ENCODE measurements at places on chromosomes 7 and 10.

DNA sequence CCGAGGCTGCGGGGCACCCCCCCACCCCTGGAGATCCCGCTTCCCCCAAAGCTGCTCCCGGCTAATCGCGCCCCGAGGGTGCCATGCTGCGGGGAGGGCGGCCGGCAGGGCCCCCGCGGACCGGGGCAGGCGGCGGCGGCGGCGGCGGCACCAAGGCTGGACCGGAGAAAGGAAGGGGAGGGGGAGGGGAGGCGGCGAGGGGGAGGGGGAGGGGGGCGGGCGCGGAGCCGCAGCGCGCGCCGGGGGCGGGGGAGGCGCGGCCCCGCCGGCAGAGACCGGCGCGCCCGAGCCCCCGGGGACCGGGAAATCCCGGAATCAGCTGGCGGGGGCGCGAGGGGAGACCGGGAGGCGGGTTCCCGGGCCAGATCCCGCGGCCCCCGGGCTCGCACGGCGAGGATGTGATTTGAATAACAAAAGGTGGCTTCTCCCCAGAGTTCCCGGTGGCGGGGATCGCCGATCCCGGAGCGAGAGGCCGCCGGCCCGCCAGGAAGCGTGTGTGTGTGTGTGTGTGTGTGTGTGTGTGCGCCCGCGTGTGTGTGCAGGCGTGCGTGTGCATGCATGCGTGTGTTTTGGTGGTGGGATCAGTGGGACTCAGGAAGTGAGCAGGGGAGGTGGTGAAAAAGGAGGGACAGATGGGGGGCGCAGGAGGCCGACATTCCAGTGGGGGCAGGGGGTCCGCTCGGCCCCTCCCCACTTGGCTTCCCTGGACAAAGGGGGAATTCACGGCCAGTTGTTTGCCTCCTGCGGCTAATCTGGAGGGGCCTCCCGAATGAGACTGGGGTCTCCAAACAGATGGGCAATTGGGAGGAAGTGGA, 99.5 kb downstream of the HIP1 start:
- no peaks in the 10 kb centered on the region for H3K27me3 ChIP-seq
- H3K4me3 ChIP-seq: peak overlapping the region; percentile 98
- peak overlapping the region; percentile 100 for H3K27ac ChIP-seq

GRCh38 chr10:2117641-2118040, 380.3 kb upstream of the ADARB2 start:
- DNase-seq: no peak
- no peaks in the 10 kb centered on the region for H3K4me1 ChIP-seq
- H3K4me3 ChIP-seq: no peak overlapping the region
- no peak overlapping the region for H3K27ac ChIP-seq

GRCh38 chr10:125064681-125065492, 95.5 kb downstream of the CTBP2 start:
- peak overlapping the region; percentile 82 for H3K27ac ChIP-seq
- peaks cover 76% of the 10 kb centered on the region for H3K4me1 ChIP-seq
- H3K36me3 ChIP-seq: 0 out of 2 replicates have a peak, but pooled peaks cover 6% of the 10 kb centered on the region

GRCh38 chr10:95289921-95290421, 832 bp downstream of the PDLIM1 start:
- no peak overlapping the region for H3K27ac ChIP-seq
- peak overlapping the region; percentile 87 for H3K4me3 ChIP-seq
- peaks cover 48% of the 10 kb centered on the region for H3K4me1 ChIP-seq
- peaks cover 41% of the 10 kb centered on the region for H3K27me3 ChIP-seq
- H3K36me3 ChIP-seq: no peaks in the 10 kb centered on the region
- DNase-seq: peak; percentile 30

GRCh38 chr7:151087245-151088018, 1.2 kb downstream of the AGAP3 start:
- no peak for DNase-seq
- H3K4me3 ChIP-seq: peak overlapping the region; percentile 88

GRCh38 chr10:69974551-69975155, 78.0 kb upstream of the MACROH2A2 start:
- H3K27ac ChIP-seq: no peak overlapping the region
- H3K4me1 ChIP-seq: no peaks in the 10 kb centered on the region
- no peak overlapping the region for H3K4me3 ChIP-seq
- DNase-seq: no peak
- H3K36me3 ChIP-seq: no peaks in the 10 kb centered on the region

GRCh38 chr10:44056206-44056605, 328.7 kb downstream of the CXCL12 start:
- H3K36me3 ChIP-seq: no peaks in the 10 kb centered on the region
- no peaks in the 10 kb centered on the region for H3K4me1 ChIP-seq
- no peak for DNase-seq
- no peak overlapping the region for H3K4me3 ChIP-seq
- no peaks in the 10 kb centered on the region for H3K27me3 ChIP-seq
- no peak overlapping the region for H3K27ac ChIP-seq

GRCh38 chr10:94443549-94443948, 41.2 kb downstream of the TBC1D12 start:
- H3K4me3 ChIP-seq: no peak overlapping the region
- H3K36me3 ChIP-seq: no peaks in the 10 kb centered on the region
- H3K4me1 ChIP-seq: no peaks in the 10 kb centered on the region

GRCh38 chr10:114623661-114624294, 34.3 kb downstream of the ABLIM1 start:
- DNase-seq: peak; percentile 39
- H3K27ac ChIP-seq: peak overlapping the region; percentile 82
- peaks cover 20% of the 10 kb centered on the region for H3K4me1 ChIP-seq
- no peak overlapping the region for H3K4me3 ChIP-seq

- peaks cover 23% of the 10 kb centered on the region for H3K4me1 ChIP-seq
- H3K4me3 ChIP-seq: no peak overlapping the region
- H3K27ac ChIP-seq: no peak overlapping the region
- DNase-seq: no peak
Measured at GRCh38 chr7:34069676-34070075, 164.3 kb downstream of the BMPER start.

GRCh38 chr7:124497176-124497575, 268.4 kb downstream of the GPR37 start:
- no peaks in the 10 kb centered on the region for H3K36me3 ChIP-seq
- H3K27ac ChIP-seq: no peak overlapping the region
- H3K4me3 ChIP-seq: no peak overlapping the region
- H3K4me1 ChIP-seq: no peaks in the 10 kb centered on the region
- no peaks in the 10 kb centered on the region for H3K27me3 ChIP-seq
- DNase-seq: no peak

DNA sequence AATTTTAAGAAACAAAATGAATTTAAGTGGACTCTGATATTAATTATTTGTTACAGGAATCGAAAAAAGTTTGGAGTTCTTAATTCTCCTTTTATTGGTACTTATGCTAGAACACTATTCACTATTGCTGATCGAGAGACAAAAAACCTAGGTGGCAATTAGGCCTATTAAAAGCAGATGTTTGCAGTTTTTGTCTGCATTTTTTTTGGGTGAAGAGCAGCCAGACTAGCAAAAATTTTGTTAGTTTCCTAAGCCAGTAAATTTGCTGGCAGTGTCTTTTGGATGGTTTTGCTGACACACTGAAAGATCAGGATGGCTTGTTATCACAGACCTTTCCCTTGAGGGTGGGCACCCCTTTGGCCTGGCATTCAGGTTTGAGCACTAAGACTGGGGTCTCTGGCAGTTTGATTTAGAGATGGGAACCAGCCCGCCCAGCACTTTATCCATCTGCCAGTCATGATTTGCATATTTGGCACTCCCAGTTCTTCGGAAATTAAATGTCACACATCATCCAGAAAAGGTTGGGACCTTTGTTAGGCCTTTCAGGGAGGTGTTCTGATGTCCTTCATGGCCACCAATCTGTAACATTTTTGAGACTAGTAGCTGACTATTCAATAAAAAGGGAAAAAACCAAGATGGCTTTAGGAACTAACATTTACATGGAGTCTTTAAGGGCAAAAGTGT, 57.3 kb downstream of the INPP5F start:
- H3K36me3 ChIP-seq: no peaks in the 10 kb centered on the region
- no peak for DNase-seq
- no peaks in the 10 kb centered on the region for H3K27me3 ChIP-seq
- H3K4me3 ChIP-seq: no peak overlapping the region
- H3K27ac ChIP-seq: no peak overlapping the region
- H3K4me1 ChIP-seq: peaks cover 22% of the 10 kb centered on the region

- H3K4me3 ChIP-seq: no peak overlapping the region
- no peak for DNase-seq
- no peaks in the 10 kb centered on the region for H3K27me3 ChIP-seq
- H3K36me3 ChIP-seq: no peaks in the 10 kb centered on the region
Measured at GRCh38 chr7:21850531-21851285, 95.0 kb downstream of the CDCA7L start.

DNA sequence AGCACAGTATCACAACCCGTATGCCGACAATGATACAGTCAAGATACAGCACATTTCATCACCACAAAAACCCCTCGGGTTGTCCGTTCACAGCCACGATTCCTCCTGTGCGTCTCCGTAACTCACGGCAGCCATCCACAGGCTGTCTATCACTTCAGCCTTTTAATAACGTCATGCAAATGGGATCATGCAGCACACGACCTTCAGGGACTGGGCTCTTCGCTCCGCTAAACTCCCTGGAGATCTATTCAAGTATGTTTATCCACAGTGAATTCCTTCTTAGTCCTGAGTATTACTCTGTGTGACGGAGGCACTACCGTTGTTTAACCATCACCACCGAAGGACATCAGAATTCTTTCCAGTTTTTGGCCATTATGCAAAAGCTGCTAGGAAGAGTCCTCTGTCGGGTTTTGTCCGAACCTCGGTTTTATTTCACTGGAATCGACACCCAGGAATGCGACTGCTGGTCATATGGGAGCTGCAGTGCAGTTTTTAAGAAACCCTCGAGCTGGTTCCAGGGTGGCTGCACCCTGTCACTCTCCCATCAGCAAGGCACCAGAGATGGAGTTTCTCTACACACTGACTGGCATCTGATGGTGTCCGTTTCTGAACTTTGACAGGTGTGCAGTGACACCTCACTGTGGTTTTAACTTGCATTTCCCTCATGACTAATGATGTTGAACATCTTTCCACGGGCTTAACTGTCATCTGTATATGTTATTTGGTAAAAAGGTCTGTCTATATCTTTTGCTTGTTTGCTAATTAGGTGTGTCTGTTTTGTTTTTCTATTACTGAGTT, 193.6 kb downstream of the MAD1L1 start:
- H3K27me3 ChIP-seq: no peaks in the 10 kb centered on the region
- H3K27ac ChIP-seq: no peak overlapping the region
- no peaks in the 10 kb centered on the region for H3K4me1 ChIP-seq
- no peak for DNase-seq

DNA sequence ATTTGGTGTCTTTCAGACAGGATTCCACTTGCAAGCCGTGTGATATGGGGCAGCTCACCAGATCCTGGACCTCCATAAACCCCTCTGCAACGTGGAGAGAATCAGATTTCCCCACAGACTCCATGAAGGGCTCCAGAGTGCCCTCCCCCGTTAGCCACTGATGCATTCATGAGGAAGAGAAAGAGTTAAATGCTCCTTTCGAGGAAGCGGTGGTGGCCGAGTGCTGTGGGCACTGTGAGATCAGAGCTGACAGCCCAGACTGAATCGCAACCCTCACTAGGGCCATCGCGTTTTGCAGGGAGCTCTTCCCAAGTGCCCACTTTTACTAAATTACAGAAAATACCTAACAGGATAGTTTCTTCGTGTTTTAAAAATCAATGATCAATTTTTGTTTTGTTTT, 226.3 kb upstream of the ZNF32 start:
- peak; percentile 11 for DNase-seq
- H3K27me3 ChIP-seq: no peaks in the 10 kb centered on the region
- H3K36me3 ChIP-seq: no peaks in the 10 kb centered on the region
- no peak overlapping the region for H3K4me3 ChIP-seq
- H3K27ac ChIP-seq: no peak overlapping the region
- H3K4me1 ChIP-seq: no peaks in the 10 kb centered on the region

- no peak for DNase-seq
- no peaks in the 10 kb centered on the region for H3K27me3 ChIP-seq
- H3K27ac ChIP-seq: no peak overlapping the region
- H3K36me3 ChIP-seq: no peaks in the 10 kb centered on the region
- no peak overlapping the region for H3K4me3 ChIP-seq
- peaks cover 3% of the 10 kb centered on the region for H3K4me1 ChIP-seq
Measured at GRCh38 chr10:116676633-116677032, 55.9 kb downstream of the PNLIPRP2 start.

- no peaks in the 10 kb centered on the region for H3K27me3 ChIP-seq
- no peaks in the 10 kb centered on the region for H3K36me3 ChIP-seq
- no peak overlapping the region for H3K4me3 ChIP-seq
- peaks cover 12% of the 10 kb centered on the region for H3K4me1 ChIP-seq
Measured at GRCh38 chr7:108078691-108079090, 51.5 kb downstream of the LAMB4 start.

GRCh38 chr7:1536743-1537534, 6.4 kb downstream of the MAFK start:
- H3K4me1 ChIP-seq: peaks cover 17% of the 10 kb centered on the region
- peak overlapping the region; percentile 23 for H3K4me3 ChIP-seq
- DNase-seq: peak; percentile 93
- no peaks in the 10 kb centered on the region for H3K36me3 ChIP-seq

DNA sequence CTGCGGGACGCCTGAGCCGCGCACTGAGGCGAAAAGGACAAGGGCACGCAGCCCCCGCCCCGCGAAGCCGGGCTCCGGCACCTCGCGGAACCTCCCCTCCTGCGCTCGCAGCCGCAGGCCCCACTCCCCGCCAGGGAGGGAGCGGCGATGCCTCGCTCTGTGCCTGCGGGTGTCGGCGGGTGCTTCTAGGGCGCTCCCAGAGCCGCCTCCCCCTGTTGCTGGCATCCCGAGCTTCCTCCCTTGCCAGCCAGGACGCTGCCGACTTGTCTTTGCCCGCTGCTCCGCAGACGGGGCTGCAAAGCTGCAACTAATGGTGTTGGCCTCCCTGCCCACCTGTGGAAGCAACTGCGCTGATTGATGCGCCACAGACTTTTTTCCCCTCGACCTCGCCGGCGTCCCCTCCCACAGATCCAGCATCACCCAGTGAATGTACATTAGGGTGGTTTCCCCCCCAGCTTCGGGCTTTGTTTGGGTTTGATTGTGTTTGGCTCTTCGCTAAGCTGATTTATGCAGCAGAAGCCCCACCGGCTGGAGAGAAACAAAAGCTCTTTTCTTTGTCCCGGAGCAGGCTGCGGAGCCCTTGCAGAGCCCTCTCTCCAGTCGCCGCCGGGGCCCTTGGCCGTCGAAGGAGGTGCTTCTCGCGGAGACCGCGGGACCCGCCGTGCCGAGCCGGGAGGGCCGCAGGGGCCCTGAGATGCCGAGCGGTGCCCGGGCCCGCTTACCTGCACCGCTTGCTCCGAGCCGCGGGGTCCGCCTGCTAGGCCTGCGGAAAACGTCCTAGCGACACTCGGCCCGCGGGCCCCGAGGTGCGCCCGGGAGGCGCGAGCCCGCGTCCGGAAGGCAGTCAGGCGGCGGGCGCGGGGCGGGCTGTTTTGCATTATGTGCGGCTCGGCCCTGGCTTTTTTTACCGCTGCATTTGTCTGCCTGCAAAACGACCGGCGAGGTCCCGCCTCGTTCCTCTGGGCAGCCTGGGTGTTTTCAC, 519 bp downstream of the ITGB8 start:
- H3K27me3 ChIP-seq: peaks cover 35% of the 10 kb centered on the region
- DNase-seq: peak; percentile 83
- peaks cover 9% of the 10 kb centered on the region for H3K4me1 ChIP-seq

DNA sequence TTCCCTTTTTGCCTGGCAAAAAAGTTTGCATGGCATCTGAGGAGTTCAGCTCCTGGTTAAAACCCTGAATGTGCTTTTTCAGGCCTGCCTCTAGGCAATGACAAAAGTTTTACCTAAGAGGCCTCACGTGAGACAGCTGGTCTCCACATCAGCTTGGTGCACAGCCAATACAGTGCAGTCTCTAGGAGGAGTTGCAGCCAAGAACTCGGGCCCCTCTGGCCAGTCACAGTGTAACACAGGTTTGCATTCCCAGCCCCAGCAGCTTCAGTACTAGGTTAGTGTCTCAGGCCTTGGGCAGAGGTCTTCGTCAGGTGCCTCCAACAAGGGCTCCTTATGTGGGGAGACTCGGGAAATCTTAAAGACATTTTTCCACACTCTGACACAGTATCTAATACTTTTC, 771.7 kb downstream of the SORCS1 start:
- no peaks in the 10 kb centered on the region for H3K27me3 ChIP-seq
- peak; percentile 24 for DNase-seq
- 0 out of 2 replicates have a peak, but pooled peaks cover 8% of the 10 kb centered on the region for H3K4me1 ChIP-seq
- H3K27ac ChIP-seq: no peak overlapping the region
- no peaks in the 10 kb centered on the region for H3K36me3 ChIP-seq
- no peak overlapping the region for H3K4me3 ChIP-seq
